Hepatic stellate cell (primary cell): ENCODE measurements at places on chromosomes 5 and 9.

- no peak for DNase-seq
Observed at GRCh38 chr5:95440825-95441224, 49.7 kb downstream of the FAM81B start.

DNA sequence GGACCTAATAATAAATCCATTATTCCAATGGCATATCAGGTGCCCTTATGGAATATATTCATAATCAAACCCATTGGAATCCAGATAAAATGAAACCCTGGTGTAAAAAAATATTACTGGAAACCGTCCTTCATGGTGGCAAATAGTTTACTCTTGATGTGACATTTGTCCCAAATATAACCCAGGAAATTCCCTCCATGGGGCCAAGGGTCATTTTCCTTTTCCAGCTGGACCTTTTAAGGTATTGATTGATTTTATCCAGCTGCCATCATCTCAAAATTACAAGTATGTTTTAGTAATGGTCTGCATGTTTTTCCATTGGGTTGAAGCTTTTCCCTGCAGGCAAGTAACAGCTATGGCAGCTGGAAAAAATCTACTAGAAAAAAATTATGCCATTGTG, 8.4 kb upstream of the UGT3A1 start:
- DNase-seq, result no peak

- DNase-seq, result no peak
Observed at GRCh38 chr5:94432499-94432898, 185.9 kb downstream of the KIAA0825 start.

DNA sequence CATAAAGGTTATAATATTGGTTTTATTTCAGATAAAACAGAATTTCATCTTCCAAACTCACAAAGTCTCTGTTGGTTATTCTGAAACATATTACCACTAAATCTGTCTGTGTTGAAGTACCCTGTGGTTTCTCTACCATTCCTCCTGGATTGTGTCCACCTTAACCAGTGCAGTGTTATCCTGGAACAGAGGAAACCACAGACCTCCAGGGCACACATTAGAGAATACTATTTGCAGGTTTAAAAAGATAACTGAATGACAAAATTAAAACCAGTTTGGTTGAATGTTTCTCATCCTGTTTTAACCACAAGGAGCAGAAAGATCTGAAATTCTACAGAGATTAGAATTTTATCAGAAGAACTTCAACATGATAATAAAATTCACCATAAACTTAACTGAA, 251.8 kb downstream of the CWC27 start:
- no peak for DNase-seq

GRCh38 chr9:124629600-124629999, 122.4 kb upstream of the NR5A1 start:
- peak; percentile 66 for DNase-seq

DNA sequence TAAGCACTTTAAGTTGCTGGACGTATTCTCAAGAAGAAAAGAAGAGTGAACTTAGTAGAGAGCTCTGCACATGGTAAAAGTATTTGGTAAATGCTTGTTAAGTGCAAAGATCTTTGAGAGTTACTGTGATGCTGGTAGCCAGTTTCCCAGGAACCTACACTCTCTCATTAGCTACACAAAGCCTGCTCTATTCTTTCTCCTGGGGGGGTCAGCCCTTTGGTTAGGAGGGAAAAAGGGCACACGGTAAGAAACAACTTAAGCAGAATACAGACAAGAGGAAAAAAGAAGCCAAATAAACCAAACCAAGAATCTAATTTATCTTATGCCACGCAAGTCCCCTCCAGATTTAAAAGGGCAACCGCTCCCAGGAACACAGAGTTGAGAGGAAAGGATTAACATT, 1100.1 kb upstream of the CDH10 start:
- no peak for DNase-seq

GRCh38 chr5:127812570-127812969, 109.4 kb downstream of the CCDC192 start:
- DNase-seq, result no peak

DNA sequence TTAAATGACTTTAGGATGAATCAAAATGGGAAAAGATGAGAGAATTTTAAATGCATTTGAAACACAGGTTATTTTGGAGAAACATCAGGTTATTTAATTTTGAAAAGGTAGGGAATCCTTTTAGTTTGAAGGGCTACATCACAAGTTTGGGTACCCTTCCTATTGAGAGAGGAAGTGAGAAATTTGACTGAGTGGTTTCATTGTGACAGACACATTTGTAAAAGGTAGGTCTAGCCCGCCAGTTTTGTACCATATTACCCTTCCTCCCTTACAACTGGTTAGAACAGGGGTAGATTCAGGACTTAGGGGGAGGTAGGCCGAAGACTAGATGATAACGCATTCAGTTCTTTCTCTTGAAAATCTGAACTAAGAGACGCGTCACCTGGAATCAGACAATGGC, 464.2 kb downstream of the EBF1 start:
- DNase-seq, result no peak

DNA sequence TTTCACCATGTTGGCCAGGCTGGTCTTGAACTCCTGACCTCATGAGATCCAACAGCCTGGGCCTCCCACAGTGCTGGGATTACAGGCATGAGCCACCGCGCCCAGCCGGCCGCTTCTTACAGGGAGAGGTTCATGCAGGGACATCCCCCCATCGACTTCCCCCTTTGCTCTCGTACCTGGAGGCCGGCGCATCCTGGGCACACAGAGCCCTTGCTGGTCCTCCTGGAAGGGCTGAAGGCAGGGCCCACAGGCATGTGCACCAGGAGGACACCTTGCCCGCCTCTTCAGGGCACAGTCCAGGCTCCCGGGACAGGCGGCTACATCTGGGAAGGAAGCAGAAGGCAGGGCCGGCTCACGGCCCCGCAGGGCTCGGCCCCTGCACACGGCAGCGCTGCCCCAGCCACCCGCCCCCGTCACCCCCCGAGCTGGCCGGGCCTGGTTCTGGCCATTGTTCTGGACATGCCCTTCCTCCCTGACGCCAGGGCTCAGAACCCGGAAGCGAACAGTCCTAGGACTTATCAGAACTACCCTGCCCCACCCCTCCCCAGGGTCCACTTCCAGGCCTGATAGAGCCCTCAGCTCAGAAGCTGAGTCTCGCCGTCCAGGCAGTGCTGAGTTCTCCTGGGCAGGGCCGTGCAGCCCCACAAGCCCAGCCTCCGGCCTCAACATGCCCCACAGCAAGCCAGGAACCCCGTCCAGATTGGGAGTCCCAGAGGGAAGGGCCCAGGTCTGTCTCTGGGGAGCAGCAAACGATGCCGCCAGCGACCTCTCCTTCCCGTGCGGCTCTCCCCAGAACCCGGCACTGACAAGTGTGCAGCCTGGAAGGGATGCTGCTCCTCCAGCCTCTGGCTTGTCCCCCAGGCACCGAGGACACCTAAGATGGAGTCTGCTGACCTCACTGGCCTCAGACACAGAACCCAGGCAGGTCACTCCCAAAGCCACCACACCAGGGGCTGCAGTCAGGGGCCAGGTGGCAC, 2.9 kb downstream of the NPDC1 start:
- no peak for DNase-seq

DNA sequence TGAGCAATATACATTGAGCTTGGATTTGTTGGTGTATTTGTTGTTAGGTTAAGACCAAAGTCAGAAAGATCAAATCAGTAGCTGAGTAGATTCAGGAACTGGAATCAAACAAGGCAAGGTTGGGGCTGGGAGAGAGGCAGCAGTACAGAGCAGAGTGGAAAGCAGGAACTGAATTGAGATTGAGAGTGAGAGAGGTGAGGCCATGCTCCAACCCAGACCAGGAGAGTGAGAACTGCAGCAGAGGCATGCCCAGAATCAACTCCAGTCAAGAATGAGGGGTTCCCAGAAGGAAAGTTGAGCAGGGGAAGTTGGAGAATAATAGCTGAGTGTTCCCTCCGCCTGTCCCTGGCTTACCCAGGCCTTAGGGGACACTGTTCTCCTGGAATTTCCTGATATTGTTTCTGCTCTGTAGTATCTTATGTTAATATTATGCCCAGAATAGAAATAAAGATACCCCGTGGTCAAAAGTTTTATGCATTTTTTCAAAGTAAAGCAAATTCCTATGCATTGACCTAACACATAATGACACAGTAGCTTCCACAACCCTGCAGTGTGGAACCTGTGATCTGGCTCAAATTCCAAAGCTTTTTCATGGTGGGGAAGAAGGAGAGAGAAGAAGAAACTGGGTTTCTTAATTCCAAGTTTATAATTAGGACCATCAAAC, 82.7 kb downstream of the SV2C start:
- DNase-seq, result no peak

DNA sequence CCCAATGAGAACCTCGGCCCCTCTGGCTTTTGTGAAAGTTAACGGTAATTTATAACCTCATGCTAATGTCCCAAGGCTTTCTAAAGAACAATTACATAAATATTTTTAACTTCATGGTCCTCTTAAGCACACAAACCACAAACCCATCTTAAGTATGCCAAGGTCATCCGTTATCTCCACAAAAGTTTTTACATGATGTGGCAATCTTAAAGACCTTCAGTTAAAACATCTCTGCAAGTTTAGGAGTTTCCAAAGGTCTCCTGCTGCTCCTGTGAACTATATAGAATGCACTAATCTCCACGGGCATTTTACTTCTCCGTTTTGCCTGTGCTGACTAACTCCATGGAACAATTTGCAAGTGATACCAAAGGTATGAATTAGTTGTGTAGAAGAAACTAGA, 228.2 kb downstream of the TLE1 start:
- no peak for DNase-seq

DNA sequence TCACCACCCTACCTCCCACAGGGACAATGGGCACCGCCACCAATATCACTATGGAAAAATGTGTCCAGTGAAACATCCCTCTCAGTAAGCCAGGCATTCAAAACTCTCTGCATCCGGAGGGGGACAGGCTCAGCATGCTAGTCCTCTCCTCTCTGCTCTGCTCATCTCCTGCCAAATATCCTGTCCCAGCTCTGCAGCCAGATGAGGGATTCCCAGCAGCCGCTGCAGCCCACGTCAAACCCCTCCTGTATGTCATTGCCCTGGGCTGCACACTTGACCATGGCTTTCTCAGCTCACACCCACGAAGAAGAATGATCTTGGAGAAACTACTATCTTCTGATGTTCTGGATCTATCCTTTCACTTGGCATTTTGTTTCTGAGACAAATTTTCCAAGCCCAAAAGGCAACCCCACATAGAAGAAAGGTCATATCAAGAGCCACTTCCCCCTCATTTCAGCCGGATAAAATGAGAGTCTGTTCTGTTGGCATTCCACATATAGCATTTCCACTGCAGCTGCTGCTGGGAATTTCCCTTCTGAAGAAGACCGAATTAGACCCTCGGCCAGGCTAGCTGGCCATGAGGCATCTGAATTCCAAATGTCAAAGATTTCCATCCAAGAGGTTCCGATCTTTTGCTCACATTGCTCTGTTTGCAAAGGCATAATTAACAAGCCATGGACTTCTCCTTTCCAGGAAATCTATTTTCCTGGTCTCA, 338.0 kb downstream of the ACTL7B start:
- no peak for DNase-seq

- no peak for DNase-seq
Observed at GRCh38 chr9:5671711-5672353, 42.9 kb downstream of the RIC1 start.

GRCh38 chr5:94218374-94218773, 400.0 kb downstream of the KIAA0825 start:
- peak; percentile 3 for DNase-seq

- no peak for DNase-seq
Observed at GRCh38 chr5:17395106-17395880, 102.7 kb upstream of the TAF11L2 start.

GRCh38 chr5:65873181-65873750, 53.1 kb upstream of the ERBIN start:
- DNase-seq, result no peak

DNA sequence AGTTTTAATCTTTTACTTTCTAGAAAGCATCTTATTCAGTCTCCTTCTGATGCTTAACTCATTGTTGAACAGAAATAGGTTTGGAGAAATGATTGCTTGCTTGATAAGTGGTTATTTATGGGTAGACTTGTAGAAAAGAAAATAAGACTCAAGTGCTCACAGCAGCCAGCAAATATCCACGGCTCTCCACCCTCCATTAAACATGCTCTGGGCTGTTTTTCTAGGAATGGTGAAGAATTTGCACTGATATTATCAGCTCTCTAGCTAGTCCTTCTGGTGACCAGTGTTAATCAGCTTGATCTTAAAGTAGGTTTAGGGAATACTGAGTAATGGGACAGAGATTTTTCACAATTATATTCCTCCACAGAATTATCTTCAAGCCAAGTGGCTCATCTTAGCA, 60.6 kb downstream of the SLC1A3 start:
- DNase-seq, result no peak

- DNase-seq, result peak; percentile 53
Observed at GRCh38 chr5:135127439-135128240, 93.6 kb upstream of the PITX1 start.

- DNase-seq, result no peak
Observed at GRCh38 chr5:155833287-155833686, 493.7 kb upstream of the SGCD start.

GRCh38 chr9:104608336-104608735, 2.9 kb upstream of the OR13C2 start:
- no peak for DNase-seq

DNA sequence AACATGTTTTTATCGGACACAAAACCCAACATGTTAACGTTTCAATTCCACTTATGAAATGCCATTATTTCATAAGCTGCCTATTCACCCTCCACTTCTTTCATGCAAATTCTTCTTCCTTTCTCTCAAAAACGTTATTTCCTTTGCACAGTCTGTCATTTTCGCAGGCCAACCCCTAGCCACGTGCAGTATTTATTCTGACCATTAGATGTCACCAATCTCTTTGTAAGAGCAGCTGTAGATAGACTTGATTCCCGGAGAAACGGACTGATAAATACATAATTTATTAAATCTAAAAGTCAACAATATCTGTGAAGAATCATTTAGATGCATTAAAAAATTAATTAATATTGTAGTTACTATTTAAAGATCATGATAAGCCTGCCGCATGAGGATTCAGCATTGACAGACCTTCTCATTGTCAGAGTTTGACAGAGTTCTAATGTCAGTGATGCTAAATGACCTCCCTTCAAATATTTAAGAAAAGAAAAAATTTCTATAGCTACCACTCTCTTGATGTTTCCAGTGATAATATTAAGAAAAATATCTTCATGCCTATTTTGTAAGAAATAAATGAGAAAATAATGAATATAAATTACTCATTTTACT, 933.6 kb downstream of the CDH12 start:
- DNase-seq, result peak; percentile 1

- DNase-seq, result no peak
Observed at GRCh38 chr5:14168793-14169262, 25.7 kb downstream of the TRIO start.

- no peak for DNase-seq
Observed at GRCh38 chr5:60640901-60641300, 59.1 kb downstream of the DEPDC1B start.

GRCh38 chr9:14243514-14244042, 70.4 kb downstream of the NFIB start:
- DNase-seq, result no peak

GRCh38 chr9:79155308-79155707, 416.5 kb upstream of the TLE4 start:
- DNase-seq, result no peak

DNA sequence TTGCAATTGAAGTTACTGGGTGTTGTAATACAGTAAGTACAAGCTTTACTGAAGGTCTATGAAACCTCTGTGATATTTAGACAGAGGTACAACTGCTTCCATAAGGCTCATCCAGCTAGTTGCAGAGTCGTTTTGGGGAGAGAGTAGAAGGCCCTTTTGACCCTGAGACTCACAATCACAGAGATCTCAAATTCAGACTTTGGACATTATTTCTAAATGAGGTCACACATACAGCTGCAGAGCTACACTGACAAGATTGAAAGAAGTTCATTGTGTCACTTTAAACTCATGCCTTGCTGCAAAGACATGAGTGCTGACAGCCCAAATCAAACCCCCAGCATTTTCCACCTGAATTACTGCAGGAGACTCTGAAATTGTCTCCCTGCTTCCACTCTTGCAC, 205.9 kb upstream of the TMEM161B start:
- DNase-seq, result no peak
